NCI-H187 (cell line): ENCODE measurements at places on chromosomes 12 and 14.

DNA sequence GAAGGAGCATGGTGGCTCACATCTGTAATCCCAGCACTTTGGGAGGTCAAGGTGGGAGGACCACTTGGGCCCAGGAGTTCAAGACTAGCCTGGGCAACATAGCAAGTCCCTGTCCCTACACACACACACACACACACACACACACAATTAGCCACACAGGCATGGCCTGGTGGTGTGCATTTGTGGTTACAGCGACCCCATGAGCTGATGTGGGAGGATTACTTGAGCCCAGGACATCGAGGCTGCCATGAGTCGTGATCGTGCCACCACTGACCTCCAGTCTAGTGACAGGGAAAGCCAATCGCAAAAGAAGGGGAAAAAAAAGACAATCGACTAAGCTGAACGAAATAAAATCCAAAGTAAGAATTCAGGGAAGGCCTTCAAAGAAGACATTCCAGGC lies 67.9 kb downstream of the TBX3 start:
- DNase-seq = no peak

GRCh38 chr12:130788515-130788914 lies 50.5 kb downstream of the STX2 start:
- no peak for DNase-seq

DNA sequence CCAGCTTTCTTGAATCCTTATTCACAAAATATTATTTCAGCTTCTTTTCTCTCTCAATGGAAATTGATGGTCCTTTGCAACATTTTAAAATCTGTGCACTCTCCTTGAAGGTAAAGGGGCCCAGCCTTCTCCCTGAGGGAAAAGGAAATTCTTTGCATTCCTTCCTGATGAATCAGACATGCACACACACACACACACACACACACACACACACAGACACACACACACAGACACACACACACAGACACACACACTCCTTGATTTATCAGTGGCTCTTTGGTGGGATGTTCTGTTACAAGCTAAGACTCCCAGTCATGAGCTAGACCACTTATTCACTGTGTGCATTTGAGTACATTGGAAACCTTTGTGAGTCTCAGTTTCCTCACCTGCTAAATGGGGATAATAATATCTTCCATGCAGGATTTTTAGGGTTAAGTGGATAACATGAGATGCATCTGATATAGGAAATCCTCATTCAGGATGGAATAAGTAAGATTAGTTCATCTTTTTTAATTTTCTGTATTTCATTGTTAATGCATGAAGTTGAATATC lies 45.1 kb upstream of the HMGA2 start:
- DNase-seq = no peak

- DNase-seq = no peak
Observed at GRCh38 chr12:71565535-71565934, 98.1 kb downstream of the ZFC3H1 start.

- peak; percentile 78 for DNase-seq
Observed at GRCh38 chr14:81269100-81269978, 48.6 kb upstream of the GTF2A1 start.

DNA sequence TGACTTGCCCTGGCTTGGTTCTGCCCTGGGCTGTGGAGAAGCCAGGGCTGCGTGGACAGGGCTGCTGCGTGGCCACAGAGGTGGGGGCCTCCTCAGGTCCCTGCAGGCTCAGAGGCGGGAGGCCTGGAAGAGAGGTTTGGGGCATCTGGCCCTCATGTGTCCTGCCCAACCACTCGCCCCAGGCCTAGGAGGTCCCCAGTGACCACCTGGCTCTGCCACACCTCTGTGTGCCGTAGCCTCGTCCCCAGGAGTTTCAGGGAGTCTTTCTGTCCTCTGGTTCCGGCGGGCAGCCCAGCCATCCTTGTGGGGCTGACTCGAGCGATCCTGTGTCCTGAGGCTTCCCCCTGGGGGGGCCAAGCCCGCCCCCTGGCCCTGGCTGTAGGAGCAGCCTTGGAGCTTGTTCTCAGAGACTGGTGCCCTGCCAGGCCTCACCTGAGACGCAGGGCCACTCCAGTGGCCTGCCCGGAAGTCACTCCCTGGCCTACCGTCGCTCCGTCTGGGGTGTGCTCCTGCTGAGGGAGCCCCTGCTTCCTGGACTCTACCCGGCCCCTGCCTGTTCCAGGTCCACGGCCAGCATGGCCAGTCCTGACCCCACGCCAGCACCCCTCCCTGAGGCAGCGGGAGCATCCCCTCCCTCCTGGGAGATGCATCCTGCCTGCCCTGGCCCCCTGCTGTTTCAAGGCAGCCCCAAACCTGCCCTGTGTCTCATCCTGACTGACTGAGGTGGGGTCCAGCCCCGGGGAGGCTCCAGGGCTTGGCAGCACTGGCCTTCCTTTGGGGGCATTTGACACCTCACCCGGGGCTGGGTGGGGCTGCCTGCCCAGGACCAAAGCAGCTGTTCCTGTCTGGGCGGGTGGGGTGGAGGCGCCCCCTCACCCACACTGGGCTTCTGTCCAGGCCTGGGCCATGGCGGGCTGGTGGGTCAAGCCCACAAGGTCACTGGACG lies 13.9 kb downstream of the ASPG start:
- no peak for DNase-seq
